ENCODE measurements at places on chromosomes 12 and 14. TPM values are rescaled to one million over a fixed set of nuclear protein-coding genes. Genes with fewer than 3 reads are reported as not detected.

Gene AHSA1
- 62.8 TPM for total RNA-seq

DNA sequence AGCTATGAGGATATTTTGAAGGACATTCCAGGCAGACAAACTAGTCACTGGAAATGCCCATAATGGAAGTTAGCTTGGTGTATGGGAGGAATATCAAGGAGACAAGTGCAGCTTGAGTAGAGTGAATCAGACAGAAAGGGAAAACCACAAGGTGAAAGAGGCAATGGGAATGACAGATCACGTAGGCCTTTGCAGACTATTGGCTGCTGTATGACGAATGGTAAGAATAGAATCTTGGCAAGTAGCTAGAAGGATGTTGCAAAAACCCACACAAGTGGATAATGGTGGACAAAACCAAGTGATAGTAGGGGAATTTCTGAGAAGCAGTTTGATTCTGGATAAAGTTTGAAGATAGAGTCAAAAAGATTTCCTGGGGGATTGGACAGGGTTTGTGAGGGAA, 196.9 kb upstream of the NOVA1 start:
- no peak for DNase-seq

- no peak for DNase-seq
These were observed 35.0 kb upstream of the MANSC4 start for GRCh38 chr12:27814851-27815591.

Gene SARNP
- 38.9 TPM for total RNA-seq

- DNase-seq = no peak
These were observed 92.9 kb upstream of the NEDD1 start for GRCh38 chr12:96814200-96814599.

- no peak for DNase-seq
These were observed 76.1 kb upstream of the DYRK2 start for GRCh38 chr12:67572492-67572891.

- DNase-seq = no peak
These were observed 9.6 kb upstream of the FOXG1 start for GRCh38 chr14:28756884-28757570.
